ENCODE measurements at places on chromosomes 6 and 20.

DNA sequence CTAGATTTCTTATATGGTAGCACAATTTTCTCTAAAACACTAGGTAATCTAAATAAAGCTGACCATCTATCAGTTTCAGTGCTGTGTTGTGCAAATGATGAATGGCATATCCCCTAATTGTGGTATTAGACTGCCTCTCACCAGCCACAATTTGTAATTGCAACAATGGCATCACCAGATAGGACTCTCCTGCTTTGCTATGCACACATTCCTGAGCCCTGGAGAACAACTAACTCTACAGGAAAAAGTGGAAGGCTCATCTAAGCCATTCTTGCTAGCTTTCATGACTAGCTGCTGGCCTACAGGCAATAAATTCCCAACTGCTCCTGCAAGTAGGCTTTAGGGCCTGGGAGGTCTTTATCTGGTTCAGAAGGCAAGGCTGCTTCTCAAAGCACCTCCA, 974.1 kb downstream of the EYS start:
- no peak for DNase-seq

- DNase-seq = no peak
Measured at GRCh38 chr20:36147690-36148089, 6.8 kb upstream of the EPB41L1 start.

- DNase-seq = no peak
Measured at GRCh38 chr6:123418071-123418470, 218.7 kb downstream of the TRDN start.

- peak; percentile 60 for DNase-seq
Measured at GRCh38 chr20:41135187-41135887, 2.0 kb upstream of the PLCG1 start.

- DNase-seq = no peak
Measured at GRCh38 chr6:168286116-168286515, 33.5 kb downstream of the DACT2 start.

- DNase-seq = no peak
Measured at GRCh38 chr6:44404022-44404714, 16.7 kb downstream of the CDC5L start.

DNA sequence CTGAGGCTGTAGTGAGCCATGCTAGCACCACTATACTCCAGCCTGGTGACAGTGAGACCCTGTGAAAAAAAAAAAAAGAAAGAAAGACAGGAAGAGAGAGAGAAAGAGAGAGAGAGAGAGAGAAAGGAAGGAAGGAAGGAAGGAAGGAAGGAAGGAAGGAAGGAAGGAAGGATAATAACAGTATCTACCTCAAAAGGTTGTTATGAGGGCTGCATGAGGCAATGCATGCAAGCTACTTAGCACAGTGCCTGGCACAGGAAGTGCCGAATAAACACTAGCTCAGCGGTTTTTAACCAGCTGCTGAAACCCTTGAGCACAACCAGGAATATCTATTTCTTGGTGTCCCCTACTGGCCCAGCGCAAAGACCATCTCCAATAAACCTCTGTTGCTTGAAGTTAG, 62.3 kb upstream of the TBC1D7 start:
- DNase-seq = no peak

DNA sequence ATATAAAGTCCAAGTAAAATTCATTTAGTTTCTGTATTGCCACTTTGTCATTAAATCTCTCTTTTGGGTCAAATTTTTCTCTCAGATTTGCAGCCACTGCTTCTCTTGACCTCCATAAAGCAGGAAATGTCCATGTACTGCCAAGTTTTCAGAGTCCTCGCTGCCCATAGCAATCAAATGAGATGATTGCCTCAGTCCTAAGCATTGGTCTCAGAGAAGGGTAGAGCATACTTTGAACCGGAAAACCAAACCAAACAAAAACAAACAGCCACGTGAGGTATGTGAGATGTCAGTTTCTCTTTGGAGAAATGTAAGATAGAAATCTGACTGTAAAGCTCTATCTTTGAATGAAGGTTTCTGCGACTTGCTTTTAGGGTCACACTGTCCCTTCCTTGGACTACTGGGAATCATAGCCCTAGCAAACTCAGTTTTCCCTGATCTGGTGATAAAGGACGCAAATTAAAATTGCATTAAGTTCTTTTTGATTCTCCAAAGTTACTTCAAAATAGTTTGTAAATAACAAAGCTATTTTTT, 505.4 kb upstream of the CITED2 start:
- no peak for DNase-seq

GRCh38 chr6:84512391-84512790, 252.0 kb downstream of the TBX18 start:
- DNase-seq = no peak

DNA sequence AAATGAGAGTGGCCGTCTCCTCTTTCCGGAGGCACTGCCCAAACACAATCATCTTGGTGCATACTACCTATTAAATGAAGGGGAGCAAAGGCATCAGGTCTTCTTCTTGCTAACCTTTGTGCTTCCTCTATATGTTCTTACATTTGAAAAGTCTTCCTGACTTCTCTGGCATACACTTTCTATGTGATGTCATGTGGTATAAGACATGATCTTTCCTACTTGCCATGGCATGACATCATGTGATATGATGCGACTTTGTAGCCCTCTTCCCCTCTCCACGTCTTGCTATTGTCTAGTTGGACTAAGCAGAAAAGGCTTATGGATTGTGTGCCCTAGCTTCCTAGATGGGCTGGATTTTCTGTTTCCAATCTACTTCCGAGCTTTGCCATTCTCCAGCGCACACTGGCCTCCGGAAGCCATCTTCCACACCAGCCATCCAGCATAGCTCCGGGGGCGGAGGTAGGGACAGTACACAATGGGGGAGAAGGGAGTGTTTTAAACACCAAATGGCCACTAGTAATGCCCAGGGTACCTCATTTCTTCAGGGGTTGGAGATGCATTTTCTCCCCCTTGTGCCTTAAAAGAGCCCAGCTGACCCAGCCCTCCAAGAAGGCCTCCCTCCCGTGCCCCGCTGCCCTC, 8.8 kb upstream of the NEDD9 start:
- DNase-seq = no peak
